ENCODE measurements at places on chromosomes 4 and X.

DNA sequence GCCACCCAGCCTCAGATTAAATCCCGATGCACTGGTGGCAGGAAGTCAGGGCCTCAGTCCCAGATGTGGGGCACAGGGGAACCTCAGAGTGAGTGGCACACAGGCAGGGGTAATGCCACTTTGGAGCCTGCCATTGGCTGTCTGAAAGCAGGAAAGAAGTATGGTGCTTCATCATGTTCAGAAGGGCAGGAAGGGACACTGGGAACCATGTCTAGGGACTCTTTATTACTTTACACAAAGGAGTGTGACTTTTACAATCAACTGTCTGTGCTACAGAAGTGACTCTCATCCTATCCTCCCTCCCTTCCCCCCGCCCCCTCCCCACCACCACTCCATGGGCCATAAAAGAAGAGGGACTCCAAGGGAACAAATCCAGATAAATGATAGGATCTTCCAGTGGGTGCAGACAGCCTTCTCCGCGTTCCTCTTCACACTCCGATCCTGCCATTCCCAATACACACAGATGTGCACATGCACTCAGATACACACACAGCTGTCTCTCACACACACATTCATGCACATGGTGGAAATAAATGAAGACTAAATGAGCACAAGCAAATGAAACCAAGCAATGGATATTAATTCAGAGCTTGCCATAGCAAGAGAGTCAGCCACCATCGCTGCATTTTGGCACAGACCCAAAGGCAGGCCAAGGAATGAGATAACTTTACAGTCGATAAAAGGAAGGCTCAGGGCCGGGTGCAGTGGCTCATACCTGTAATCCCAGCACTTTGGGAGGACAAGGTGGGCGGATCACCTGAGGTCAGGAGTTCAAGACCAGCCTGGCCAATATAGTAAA is 2.5 kb upstream of the TMEM154 start:
- DNase-seq: no peak
- H3K4me3 ChIP-seq: no peak overlapping the region
- no peaks in the 10 kb centered on the region for H3K36me3 ChIP-seq
- no peak overlapping the region for H3K27ac ChIP-seq

DNA sequence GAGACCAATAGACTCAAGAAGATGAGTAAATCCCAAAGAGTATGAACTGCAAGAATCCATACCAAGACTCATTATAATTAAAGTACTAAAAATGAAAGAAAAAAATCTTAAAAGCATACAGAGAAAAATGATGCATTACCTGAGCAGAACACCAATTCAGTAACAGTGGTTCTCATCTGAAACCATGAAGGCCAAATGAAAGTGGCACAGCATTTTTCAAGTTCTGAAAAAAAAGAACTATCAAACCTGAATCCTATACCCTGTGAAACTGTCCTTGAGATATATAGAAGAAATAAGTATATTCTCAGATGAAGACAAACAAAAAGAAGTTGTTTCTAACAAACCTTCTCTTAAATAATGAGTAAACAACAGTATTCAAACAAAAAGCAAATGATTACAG is 39.6 kb upstream of the TMPRSS11A start:
- H3K27ac ChIP-seq: no peak overlapping the region
- no peaks in the 10 kb centered on the region for H3K36me3 ChIP-seq
- no peaks in the 10 kb centered on the region for H3K4me1 ChIP-seq
- no peak overlapping the region for H3K4me3 ChIP-seq

DNA sequence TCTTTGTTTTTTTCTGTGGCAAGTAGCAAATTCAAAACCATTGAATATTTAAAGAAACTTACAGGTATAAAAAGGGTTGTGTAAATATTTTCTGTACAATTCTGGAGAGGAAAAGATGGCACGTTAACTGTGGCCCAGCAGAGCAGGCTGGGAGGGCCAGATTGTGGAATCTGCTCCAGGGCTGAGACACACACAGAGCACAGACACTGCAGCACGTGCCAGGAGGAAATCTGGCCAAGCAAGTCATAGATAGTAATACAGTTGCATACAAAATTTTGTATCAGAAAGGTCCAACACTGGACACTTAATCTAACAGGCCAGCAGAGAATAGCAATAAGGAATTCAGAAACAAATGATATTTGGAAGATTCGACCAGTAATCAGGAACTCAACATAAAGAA is 763.7 kb downstream of the PDHA2 start:
- H3K27ac ChIP-seq: no peak overlapping the region
- no peaks in the 10 kb centered on the region for H3K36me3 ChIP-seq
- no peak overlapping the region for H3K4me3 ChIP-seq
- DNase-seq: no peak

GRCh38 chr4:143391895-143392294 is 55.2 kb downstream of the GAB1 start:
- DNase-seq: no peak
- peaks cover 5% of the 10 kb centered on the region for H3K4me1 ChIP-seq
- H3K27ac ChIP-seq: peak overlapping the region; percentile 55
- H3K36me3 ChIP-seq: no peaks in the 10 kb centered on the region
- no peaks in the 10 kb centered on the region for H3K27me3 ChIP-seq
- no peak overlapping the region for H3K4me3 ChIP-seq

- H3K27ac ChIP-seq: no peak overlapping the region
- H3K36me3 ChIP-seq: no peaks in the 10 kb centered on the region
- H3K27me3 ChIP-seq: no peaks in the 10 kb centered on the region
- no peak overlapping the region for H3K4me3 ChIP-seq
Observed at GRCh38 chr4:18063079-18063478, 41.5 kb upstream of the LCORL start.

DNA sequence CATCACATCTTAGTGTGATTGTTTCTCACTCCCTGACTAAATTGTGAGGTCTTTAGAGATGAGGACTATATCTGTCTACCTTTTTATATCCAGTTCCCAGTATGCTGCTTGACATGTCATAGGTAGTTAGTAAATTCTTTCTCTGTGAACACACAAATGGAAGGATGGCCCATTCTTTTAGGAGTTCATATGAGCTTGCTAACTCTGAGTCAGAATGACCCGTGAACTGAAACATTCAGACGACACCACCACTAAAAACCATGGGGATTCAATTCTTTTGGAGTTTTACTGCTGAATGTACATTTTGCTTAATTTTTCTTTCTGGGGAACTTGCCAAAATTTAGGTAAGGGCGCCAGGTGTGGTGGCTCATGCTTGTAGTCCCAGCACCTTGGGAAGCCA is 13.9 kb downstream of the OFD1 start:
- H3K27ac ChIP-seq: no peak overlapping the region
- no peak for DNase-seq
- no peak overlapping the region for H3K4me3 ChIP-seq
- H3K36me3 ChIP-seq: peaks cover 15% of the 10 kb centered on the region
- no peaks in the 10 kb centered on the region for H3K27me3 ChIP-seq

DNA sequence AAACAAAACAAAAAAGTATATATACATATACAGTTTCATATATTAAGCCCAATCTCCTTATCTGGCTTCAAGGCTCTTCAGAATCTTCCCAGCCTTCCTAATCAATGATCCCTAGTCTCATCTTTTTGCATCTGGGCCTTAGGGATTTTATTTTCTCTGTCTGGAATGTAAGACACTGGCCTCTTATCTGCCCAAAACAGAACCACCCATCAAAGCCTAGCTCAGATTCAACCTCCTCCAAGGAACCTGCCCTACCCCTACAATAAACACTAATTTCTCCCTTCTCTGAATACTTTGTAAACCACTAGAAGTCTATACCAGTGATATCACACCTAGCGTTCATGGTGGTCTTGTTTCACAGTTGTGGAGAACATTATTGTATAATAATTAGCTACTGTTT is 23.2 kb upstream of the GAB1 start:
- H3K27me3 ChIP-seq: no peaks in the 10 kb centered on the region
- no peak overlapping the region for H3K4me3 ChIP-seq
- DNase-seq: no peak
- H3K27ac ChIP-seq: no peak overlapping the region

DNA sequence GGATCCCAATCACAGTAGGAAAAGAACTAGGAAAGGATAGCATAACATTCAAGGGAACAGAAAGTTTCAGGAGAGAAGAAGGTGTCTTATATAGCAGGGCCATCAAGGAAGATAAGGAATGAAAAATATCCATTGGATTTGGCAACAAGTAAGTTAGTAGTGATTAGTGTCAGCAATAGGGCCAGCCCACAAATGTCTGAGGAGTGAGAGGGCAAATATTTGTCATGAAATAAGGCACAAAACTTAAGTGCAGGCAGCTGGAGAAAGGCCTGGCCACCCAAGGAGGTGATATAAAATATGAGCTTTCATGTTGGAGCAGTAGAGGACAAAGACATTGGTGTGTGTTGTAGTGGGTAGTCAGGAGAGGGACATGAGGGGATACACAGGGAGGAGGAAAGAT is 132.1 kb downstream of the COL4A6 start:
- no peaks in the 10 kb centered on the region for H3K36me3 ChIP-seq
- H3K4me1 ChIP-seq: no peaks in the 10 kb centered on the region
- no peak for DNase-seq
- no peak overlapping the region for H3K27ac ChIP-seq

GRCh38 chrX:1610736-1611135 is 4.1 kb upstream of the ASMT start:
- no peak overlapping the region for H3K27ac ChIP-seq
- H3K36me3 ChIP-seq: no peaks in the 10 kb centered on the region
- no peaks in the 10 kb centered on the region for H3K4me1 ChIP-seq
- no peak for DNase-seq
- H3K4me3 ChIP-seq: no peak overlapping the region

DNA sequence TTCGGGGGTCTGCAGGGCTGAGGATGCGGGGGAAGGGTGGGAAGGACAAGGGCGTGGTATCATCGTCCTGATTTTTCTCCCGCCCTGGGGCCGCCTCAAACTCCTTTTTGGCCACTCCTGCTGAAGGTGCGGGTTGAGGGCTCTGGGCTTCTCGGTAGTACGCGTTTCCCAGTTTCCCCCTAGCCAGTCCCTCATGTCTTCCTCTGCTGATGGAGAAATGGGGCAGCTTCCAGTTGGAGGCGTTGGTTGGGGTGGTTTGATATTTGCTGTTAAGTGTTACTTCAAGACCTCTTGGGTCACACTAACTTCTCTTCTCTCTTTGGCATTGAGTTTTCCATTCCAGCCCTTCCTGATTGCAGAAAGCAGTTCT is 482 bp downstream of the GSTCD start:
- peak overlapping the region; percentile 84 for H3K27ac ChIP-seq
- no peaks in the 10 kb centered on the region for H3K27me3 ChIP-seq
- no peaks in the 10 kb centered on the region for H3K36me3 ChIP-seq
- peaks cover 20% of the 10 kb centered on the region for H3K4me1 ChIP-seq
- H3K4me3 ChIP-seq: peak overlapping the region; percentile 76

GRCh38 chr4:183157215-183157614 is 58.2 kb downstream of the WWC2 start:
- no peak overlapping the region for H3K4me3 ChIP-seq
- no peaks in the 10 kb centered on the region for H3K36me3 ChIP-seq
- no peaks in the 10 kb centered on the region for H3K4me1 ChIP-seq
- DNase-seq: no peak
- no peak overlapping the region for H3K27ac ChIP-seq

DNA sequence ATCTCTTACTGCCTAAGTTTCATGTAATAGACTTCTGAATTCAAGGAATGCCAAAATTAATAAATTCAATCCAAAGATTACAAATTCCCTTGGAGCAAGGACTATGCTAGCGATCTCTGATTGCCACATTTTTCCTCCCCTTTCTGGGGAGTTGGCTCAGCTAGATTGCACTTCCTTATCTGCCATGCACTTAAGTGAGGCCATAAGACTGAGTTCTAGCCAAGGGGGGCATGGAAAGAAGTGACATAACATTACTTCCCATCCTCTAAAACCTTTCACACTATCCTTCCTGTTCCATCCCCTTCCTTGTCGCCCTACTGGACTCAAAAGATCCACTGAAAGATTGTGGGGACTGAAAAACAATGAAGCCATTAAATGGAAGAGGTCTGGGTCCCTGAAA is 53.8 kb upstream of the TXK start:
- H3K4me3 ChIP-seq: no peak overlapping the region
- DNase-seq: no peak
- H3K4me1 ChIP-seq: no peaks in the 10 kb centered on the region
- H3K36me3 ChIP-seq: no peaks in the 10 kb centered on the region

- no peaks in the 10 kb centered on the region for H3K27me3 ChIP-seq
- H3K4me1 ChIP-seq: no peaks in the 10 kb centered on the region
- no peak overlapping the region for H3K4me3 ChIP-seq
- no peaks in the 10 kb centered on the region for H3K36me3 ChIP-seq
Observed at GRCh38 chr4:37793562-37793961, 32.9 kb upstream of the PGM2 start.

DNA sequence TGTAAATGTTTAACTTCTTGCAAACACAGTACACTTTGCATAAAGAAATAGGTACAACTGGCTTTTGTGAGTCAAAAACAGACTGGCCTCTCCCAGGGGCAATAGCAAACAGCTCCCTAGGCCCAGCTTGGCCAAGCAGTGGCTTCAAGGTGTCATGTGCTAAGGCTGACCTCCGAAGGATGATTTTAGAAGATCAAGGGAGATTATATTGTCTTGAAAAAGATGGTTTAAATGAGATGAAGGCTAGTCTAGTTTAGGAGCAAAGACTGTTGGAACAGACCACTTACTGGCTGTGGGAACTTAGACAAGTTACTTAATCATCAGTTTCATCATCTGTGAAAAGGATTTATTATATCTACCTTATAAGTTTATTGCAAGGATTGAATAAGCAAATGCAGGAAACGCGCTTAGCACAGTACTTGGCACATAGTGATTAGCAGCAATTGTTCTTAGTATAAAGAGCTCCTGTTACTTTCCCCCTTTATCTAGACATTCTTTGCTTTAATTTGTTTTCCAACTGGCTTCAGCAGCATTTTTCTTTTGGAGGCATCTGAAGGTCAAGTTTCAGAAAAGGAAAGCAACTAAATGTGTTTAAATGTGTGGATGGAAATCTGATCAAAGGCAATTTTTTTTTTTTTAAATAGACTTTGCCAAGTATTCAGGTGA is 17.2 kb downstream of the ANXA3 start:
- no peaks in the 10 kb centered on the region for H3K36me3 ChIP-seq
- no peak overlapping the region for H3K27ac ChIP-seq
- peaks cover 2% of the 10 kb centered on the region for H3K4me1 ChIP-seq
- no peak overlapping the region for H3K4me3 ChIP-seq
- DNase-seq: no peak

- DNase-seq: no peak
- no peaks in the 10 kb centered on the region for H3K4me1 ChIP-seq
- no peak overlapping the region for H3K27ac ChIP-seq
Observed at GRCh38 chrX:7603387-7603786, 239.6 kb upstream of the VCX start.

- no peaks in the 10 kb centered on the region for H3K4me1 ChIP-seq
- no peak overlapping the region for H3K27ac ChIP-seq
- no peak for DNase-seq
- H3K4me3 ChIP-seq: no peak overlapping the region
Observed at GRCh38 chr4:17771284-17771908, 10.0 kb downstream of the FAM184B start.

- H3K4me1 ChIP-seq: no peaks in the 10 kb centered on the region
- no peaks in the 10 kb centered on the region for H3K27me3 ChIP-seq
- H3K36me3 ChIP-seq: no peaks in the 10 kb centered on the region
- H3K27ac ChIP-seq: no peak overlapping the region
- no peak for DNase-seq
Observed at GRCh38 chr4:160318567-160319220, 1215.8 kb downstream of the RAPGEF2 start.

All from ascending aorta (tissue), 2 donors.